Heart right ventricle (tissue), 16 donors: ENCODE measurements at places on chromosomes 4 and X. TPM values are rescaled to one million over a fixed set of nuclear protein-coding genes. Genes with fewer than 3 reads are reported as not detected.
A peak's percentile ranks its signal among the peaks of the same experiment; 100 is the strongest.

The GUCY1B1 gene
- 17.5 TPM for total RNA-seq

DNA sequence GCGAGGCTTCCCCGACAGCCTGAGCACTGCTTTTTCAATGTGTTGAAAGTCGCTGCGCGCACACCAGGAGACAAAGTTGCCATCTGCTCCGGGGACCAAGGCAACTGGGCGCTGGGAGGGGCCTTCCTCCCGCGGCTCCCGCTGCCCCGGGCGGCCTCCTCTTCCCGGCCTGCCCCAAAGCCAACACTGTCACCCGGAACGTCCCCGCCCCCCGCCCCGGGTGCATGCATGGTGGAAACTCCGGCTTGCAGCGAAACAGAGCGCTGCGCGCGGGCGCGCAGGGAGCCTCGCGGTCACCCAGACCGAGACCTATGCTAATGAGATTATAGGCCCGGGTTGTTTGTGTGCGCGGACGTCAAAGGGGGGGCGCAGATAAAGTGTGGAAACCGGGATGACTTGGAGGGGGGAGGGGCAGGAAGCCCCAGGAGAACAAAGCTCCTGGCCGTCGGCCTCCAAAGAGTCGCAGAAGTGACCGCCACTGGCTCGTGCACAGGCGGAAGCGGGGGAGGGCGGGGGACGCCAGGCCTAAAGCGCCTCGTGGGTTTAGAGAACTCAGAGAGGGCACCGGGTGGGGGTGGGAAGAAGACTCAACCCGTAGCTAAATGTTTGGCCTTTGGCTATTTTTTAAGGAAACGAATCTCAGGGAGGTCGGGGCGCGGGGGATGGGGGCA, 88.8 kb downstream of the BCOR start:
- DNase-seq = peak; percentile 59

DNA sequence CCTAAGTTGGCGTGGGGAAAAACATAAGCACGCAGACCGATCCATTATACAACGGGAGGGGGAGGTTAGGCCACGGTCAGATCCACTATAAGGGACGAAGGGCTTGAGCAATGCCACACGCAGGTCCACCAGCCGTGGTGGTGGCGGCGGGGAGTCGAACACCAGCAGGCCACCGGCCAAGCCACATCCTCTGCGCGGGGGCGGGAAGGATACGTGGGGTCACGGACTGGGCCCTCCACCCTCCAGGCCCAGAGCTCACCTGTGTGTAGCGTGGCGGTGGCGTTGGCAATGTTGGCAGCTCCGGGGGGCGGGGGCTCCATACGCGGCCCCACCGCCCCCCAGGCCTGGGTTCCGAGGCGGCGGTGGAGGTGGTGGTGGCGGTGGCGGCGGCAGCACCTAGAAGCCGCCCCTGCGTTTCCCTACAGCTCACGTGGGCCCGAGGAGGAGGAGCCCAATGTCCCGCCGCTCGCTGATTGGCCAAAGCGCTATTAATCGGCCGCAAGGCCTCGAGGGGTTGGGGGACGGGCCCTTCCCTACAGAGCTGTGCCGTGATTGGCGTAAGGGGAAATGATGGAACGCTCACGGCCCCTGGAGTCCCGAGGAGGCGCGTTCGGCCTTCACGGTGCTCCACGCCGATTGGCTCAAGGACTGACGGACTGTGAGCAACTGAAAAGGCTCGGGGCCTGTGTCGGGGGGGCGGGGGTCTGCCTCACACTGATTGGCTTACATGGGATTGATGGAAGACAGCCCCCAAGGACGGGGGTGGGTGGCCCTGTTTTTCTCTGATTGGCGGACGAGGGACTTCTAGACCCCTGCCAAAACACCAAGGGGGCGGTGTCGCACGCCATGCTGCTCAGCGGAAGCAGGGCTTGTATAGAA, at the start of gene ELK1:
ELK1 (minus strand) TSS at position 400 of the 879 bp plus-strand sequence. CDS start 9,122 bp downstream, outside the sequence.
- peak; percentile 96 for DNase-seq

- no peak for DNase-seq
Measured at GRCh38 chr4:112327965-112328733, 31.0 kb downstream of the ALPK1 start.
